ENCODE measurements at places on chromosomes 16 and 17. TPM values are rescaled to one million over a fixed set of nuclear protein-coding genes. Genes with fewer than 3 reads are reported as not detected.

GRCh38 chr16:5604770-5605169 is 507.2 kb upstream of the EEF2KMT start:
- no peaks in the 10 kb centered on the region for H3K4me1 ChIP-seq
- H3K36me3 ChIP-seq = no peaks in the 10 kb centered on the region
- DNase-seq = no peak
- no peaks in the 10 kb centered on the region for H3K27me3 ChIP-seq
- H3K4me3 ChIP-seq = no peak overlapping the region

DNA sequence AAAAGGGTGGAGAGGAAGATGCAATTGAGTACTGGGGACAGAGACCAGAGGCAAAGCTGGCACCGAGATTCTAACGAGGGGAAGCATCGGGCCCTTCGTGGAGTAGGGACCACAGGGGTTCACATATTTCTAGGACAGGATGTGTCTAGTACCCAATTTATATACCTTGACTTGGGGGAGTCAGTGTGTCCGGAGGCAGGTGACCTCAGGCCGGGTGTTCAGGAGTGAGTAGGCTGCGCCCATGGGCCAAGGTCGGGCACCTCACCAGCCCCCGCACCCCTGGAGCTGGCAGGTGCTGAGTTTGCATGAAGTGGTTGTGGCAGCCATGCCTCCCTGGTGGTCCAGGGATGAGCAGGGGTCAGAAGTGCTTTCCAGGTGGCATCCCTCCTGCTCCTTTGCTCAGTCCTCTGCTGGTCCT is 8.6 kb upstream of the NXPH3 start:
- H3K27ac ChIP-seq = no peak overlapping the region
- H3K27me3 ChIP-seq = peaks cover 15% of the 10 kb centered on the region
- H3K4me3 ChIP-seq = peak overlapping the region; percentile 22
- no peak for DNase-seq
- peaks cover 14% of the 10 kb centered on the region for H3K4me1 ChIP-seq

GRCh38 chr16:11721781-11722467 is 20.7 kb downstream of the TXNDC11 start:
- peaks cover 79% of the 10 kb centered on the region for H3K36me3 ChIP-seq
- DNase-seq = no peak
- H3K27me3 ChIP-seq = no peaks in the 10 kb centered on the region
- H3K27ac ChIP-seq = peak overlapping the region; percentile 48

DNA sequence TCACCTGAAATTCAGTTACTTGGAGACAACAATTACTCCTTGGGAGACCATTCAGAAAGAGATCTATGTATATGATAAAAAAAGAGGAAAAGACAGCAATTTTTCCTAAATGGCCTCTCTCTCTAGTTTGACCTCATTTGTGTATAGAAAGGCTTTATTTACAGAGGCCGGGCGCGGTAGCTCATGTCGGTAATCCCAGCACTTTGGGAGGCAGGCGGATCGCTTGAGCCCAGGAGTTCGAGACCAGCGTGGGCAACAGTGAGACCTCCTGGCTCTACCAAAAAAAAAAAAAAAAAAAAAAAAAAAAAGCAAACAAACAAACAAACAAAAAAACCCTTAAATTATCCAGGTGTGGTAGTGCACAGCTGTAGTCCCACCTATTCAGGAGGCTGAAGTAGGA is 20.7 kb downstream of the GRB2 start:
- H3K27me3 ChIP-seq = no peaks in the 10 kb centered on the region
- peaks cover 45% of the 10 kb centered on the region for H3K4me1 ChIP-seq
- DNase-seq = no peak
- peaks cover 46% of the 10 kb centered on the region for H3K36me3 ChIP-seq
- no peak overlapping the region for H3K27ac ChIP-seq

DNA sequence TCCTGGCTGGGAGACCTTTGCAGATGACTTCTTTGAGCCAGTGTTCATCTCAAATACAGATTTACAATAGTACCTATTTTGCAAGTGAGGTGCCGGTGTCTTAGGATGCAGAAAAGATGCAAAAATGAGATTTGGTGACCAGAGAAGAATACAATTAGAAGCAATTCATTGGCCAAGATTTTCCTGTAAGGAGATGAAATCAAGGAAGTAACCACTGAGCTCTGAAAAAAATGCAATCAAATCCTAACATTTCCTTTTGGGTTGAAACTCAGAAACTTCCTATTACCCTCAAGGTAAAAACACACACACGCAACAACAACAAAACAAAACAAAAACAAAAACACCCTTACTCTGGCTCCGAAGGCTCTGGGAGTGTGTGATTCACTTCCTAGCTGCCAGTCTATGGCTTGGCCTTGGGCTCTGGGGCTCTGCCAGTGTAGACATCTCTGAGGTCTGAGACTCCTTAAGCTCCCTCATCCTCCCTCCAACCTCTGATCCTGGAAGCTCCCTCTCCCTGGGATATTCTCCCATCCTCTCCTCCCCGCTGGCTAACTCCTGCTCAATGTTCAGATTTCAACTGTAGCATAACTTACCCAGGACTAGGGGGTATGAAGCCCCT is 16.8 kb upstream of the MT4 start:
- H3K36me3 ChIP-seq = no peaks in the 10 kb centered on the region
- no peak overlapping the region for H3K27ac ChIP-seq
- no peak overlapping the region for H3K4me3 ChIP-seq
- H3K4me1 ChIP-seq = peaks cover 18% of the 10 kb centered on the region
- no peak for DNase-seq

- DNase-seq = peak; percentile 21
- peaks cover 84% of the 10 kb centered on the region for H3K4me1 ChIP-seq
- peaks cover 9% of the 10 kb centered on the region for H3K36me3 ChIP-seq
- H3K27ac ChIP-seq = peak overlapping the region; percentile 91
Observed at GRCh38 chr17:80667462-80668277, 123.0 kb downstream of the RPTOR start.

- H3K27me3 ChIP-seq = no peaks in the 10 kb centered on the region
- no peak for DNase-seq
- peak overlapping the region; percentile 49 for H3K27ac ChIP-seq
- H3K4me1 ChIP-seq = peaks cover 25% of the 10 kb centered on the region
- peaks cover 34% of the 10 kb centered on the region for H3K36me3 ChIP-seq
- H3K4me3 ChIP-seq = no peak overlapping the region
Observed at GRCh38 chr16:23843143-23843542, 7.4 kb downstream of the PRKCB start.

DNA sequence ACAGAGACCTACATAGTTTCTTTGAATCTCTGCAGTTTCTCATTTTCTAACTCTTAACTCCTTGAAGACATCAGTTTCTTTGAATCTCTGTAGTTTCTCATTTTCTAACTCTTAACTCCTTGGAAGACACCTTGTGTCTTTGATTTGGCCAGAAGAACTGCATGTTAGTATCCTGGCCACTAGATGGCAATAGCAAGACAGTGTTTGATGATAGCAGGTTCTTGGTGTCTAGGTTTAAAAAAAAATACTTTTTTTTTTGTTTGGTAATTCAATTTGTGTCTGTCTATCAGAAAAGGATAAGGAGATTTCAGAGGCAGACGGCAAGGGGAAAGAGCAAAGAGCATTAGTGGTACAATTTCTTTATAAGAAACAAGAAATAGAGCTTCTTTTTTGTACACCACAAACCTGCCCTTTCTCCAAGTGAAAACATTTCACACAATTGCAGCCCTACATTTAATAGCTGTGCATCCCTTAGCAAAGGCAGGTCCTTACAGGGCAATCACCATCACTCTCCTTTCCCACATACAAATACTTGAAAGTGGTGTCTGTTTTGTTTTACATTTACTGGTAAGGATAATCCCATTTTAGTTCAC is 1324.9 kb upstream of the CDH8 start:
- no peak overlapping the region for H3K4me3 ChIP-seq
- H3K4me1 ChIP-seq = no peaks in the 10 kb centered on the region
- no peaks in the 10 kb centered on the region for H3K27me3 ChIP-seq
- no peak overlapping the region for H3K27ac ChIP-seq

DNA sequence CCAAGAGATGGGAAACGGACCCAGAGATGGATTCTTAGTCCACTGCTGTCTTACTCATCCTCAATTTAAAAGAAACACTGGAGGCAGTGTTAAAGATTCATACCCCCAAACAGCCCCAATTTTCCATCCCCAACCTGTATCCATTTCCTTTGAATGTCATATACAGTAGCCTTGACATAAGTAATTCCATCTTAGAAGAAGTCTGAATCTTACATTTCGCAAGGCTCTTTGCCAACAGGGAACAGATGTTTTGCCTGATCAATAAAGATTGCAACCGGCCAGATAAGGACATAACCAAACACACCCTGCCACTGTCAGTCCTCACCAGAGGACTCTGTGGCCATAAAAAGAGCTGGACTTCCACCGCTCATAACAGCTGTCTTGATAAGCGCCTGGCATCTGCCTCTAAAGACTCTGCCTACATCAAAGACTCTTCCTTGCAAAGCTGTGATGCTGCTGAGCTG is 59.0 kb upstream of the MED9 start:
- H3K27ac ChIP-seq = no peak overlapping the region
- no peak for DNase-seq
- no peaks in the 10 kb centered on the region for H3K27me3 ChIP-seq
- H3K4me3 ChIP-seq = no peak overlapping the region
- peaks cover 27% of the 10 kb centered on the region for H3K4me1 ChIP-seq
- no peaks in the 10 kb centered on the region for H3K36me3 ChIP-seq

GRCh38 chr16:17271687-17272086 is 199.1 kb downstream of the XYLT1 start:
- no peak for DNase-seq
- peaks cover 3% of the 10 kb centered on the region for H3K36me3 ChIP-seq
- H3K4me3 ChIP-seq = no peak overlapping the region
- no peaks in the 10 kb centered on the region for H3K27me3 ChIP-seq
- H3K4me1 ChIP-seq = peaks cover 58% of the 10 kb centered on the region

DNA sequence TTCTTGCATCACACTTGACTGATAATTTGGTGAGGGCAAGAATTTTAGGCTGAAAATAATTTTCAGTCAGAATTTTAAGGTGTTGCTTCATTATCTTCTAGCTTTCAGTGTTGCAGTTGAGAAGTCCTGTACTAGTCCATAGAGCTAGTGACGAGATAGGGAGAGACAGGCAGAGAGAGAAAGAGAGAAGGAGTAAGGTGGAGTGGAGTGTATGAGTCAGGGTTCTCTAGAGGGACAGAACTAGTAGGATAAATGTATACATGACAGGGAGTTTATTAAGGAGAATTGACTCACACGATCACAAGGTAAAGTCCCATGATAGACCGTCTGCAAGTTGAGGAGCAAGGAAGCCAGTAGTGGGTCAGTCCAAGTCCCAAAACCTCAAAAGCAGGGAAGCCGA is 127.2 kb downstream of the UTP18 start:
- no peaks in the 10 kb centered on the region for H3K4me1 ChIP-seq
- H3K27me3 ChIP-seq = peaks cover 10% of the 10 kb centered on the region
- no peak overlapping the region for H3K27ac ChIP-seq
- H3K36me3 ChIP-seq = no peaks in the 10 kb centered on the region

DNA sequence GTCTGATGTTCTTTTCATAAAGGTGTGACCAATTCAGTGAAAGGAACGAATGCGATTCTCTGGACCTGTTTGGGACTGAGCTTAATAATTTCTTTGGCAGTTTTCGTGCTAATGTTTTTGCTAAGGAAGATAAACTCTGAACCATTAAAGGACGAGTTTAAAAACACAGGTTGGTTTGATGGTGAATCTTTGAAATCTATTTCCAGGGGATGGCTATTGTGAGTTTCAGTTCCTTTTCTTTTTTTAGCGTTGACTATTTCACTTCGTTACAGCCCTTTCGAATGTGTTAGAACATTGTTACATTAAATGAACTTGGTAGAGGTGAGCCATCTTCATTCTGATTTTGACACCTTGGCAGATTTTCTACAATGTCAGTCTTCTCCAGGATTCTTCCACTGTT is 1.2 kb downstream of the TNFRSF17 start:
- H3K4me1 ChIP-seq = no peaks in the 10 kb centered on the region
- H3K4me3 ChIP-seq = no peak overlapping the region
- DNase-seq = no peak

- H3K4me1 ChIP-seq = no peaks in the 10 kb centered on the region
- H3K27ac ChIP-seq = no peak overlapping the region
- H3K27me3 ChIP-seq = peaks cover 1% of the 10 kb centered on the region
- no peak for DNase-seq
Observed at GRCh38 chr17:60086818-60087591, 8.3 kb upstream of the HEATR6 start.

- H3K4me1 ChIP-seq = peaks cover 22% of the 10 kb centered on the region
- H3K4me3 ChIP-seq = no peak overlapping the region
- peaks cover 21% of the 10 kb centered on the region for H3K27me3 ChIP-seq
- no peak overlapping the region for H3K27ac ChIP-seq
- no peak for DNase-seq
- H3K36me3 ChIP-seq = no peaks in the 10 kb centered on the region
Observed at GRCh38 chr17:74635418-74635817, 11.9 kb upstream of the CD300E start.

DNA sequence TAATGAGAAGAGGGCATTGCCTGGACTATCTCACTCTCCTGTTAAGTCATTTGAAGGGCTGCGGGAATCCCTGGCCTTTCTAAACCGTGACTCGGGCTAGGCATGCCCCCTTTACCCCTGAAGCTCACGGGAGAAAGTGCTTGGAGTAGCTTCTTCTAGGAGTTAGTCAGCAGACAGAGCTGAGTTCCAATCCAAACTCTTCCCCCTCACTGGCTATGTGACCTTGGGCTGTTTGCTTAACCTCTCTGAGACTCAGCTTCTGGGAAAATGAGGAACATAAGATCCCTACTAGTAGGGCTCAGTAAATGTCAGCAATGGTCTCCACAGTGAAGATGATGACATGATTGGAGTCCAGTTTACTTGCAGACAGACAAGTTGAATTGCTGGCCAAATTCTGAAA is 5.7 kb upstream of the B9D1 start:
- H3K27me3 ChIP-seq = peaks cover 3% of the 10 kb centered on the region
- no peak overlapping the region for H3K27ac ChIP-seq
- no peaks in the 10 kb centered on the region for H3K36me3 ChIP-seq
- H3K4me1 ChIP-seq = peaks cover 35% of the 10 kb centered on the region

- peak overlapping the region; percentile 20 for H3K27ac ChIP-seq
- H3K4me3 ChIP-seq = no peak overlapping the region
- H3K27me3 ChIP-seq = no peaks in the 10 kb centered on the region
- no peak for DNase-seq
Observed at GRCh38 chr17:66779237-66779606, 55.7 kb upstream of the CACNG5 start.

- H3K27me3 ChIP-seq = no peaks in the 10 kb centered on the region
- no peak overlapping the region for H3K27ac ChIP-seq
- DNase-seq = no peak
- no peaks in the 10 kb centered on the region for H3K36me3 ChIP-seq
- H3K4me1 ChIP-seq = no peaks in the 10 kb centered on the region
Observed at GRCh38 chr16:6947291-6947690, 385.4 kb upstream of the RBFOX1 start.

GRCh38 chr17:74779948-74780400 is 3.8 kb upstream of the NAT9 start:
- H3K27ac ChIP-seq = peak overlapping the region; percentile 98
- H3K4me1 ChIP-seq = peaks cover 79% of the 10 kb centered on the region
- peak; percentile 78 for DNase-seq
- H3K36me3 ChIP-seq = no peaks in the 10 kb centered on the region
- H3K4me3 ChIP-seq = peak overlapping the region; percentile 82

- H3K4me3 ChIP-seq = no peak overlapping the region
- H3K27ac ChIP-seq = no peak overlapping the region
- no peaks in the 10 kb centered on the region for H3K36me3 ChIP-seq
- H3K27me3 ChIP-seq = peaks cover 17% of the 10 kb centered on the region
- H3K4me1 ChIP-seq = no peaks in the 10 kb centered on the region
Observed at GRCh38 chr16:55263271-55264250, 60.4 kb upstream of the IRX6 start.

Gene CLDN6
- not detected for polyA plus RNA-seq

Gene CA5A
- polyA plus RNA-seq = not detected

Gene FOXC2
- polyA plus RNA-seq = not detected

Gene GGT6
- polyA plus RNA-seq = not detected

Gene PLCD3
- 0.56 TPM for polyA plus RNA-seq

Gene TMIGD1
- polyA plus RNA-seq = not detected

Gene SOST
- not detected for polyA plus RNA-seq

Gene KIF18B
- polyA plus RNA-seq = not detected

Gene ANKFN1
- polyA plus RNA-seq = not detected

Gene NME1
- 64.6 TPM for polyA plus RNA-seq

Gene GJC1
- polyA plus RNA-seq = not detected

Measured in naive thymus-derived CD8-positive, alpha-beta T cell (primary cell).